ENCODE measurements at places on chromosomes 2 and 18. TPM values are rescaled to one million over a fixed set of nuclear protein-coding genes. Genes with fewer than 3 reads are reported as not detected.

Gene ANAPC1
- 39.9 TPM for total RNA-seq

Gene SOX11
- total RNA-seq, result 1.7 TPM

Gene RGPD3
- total RNA-seq, result 1.6 TPM

Gene CTAGE1
- not detected for total RNA-seq

Gene MYO7B
- 0.19 TPM for total RNA-seq

Gene PARD6G
- total RNA-seq, result 4.2 TPM

Gene CCDC74A
- total RNA-seq, result 6.4 TPM

Gene C2orf15
- 3.3 TPM for total RNA-seq

Gene IL18RAP
- 0.83 TPM for total RNA-seq

Gene TMEM17
- 3.6 TPM for total RNA-seq

Gene CDK15
- total RNA-seq, result not detected

Gene VIT
- total RNA-seq, result 0.59 TPM

Gene DSG1
- total RNA-seq, result 0.38 TPM

Gene MAP4K4
- total RNA-seq, result 217 TPM

Gene PROC
- 1.0 TPM for total RNA-seq

Gene POTEF
- not detected for total RNA-seq

Gene IL36G
- total RNA-seq, result not detected

Gene ANKRD30BL
- 12.1 TPM for total RNA-seq

Measured in dorsolateral prefrontal cortex (tissue), 122 donors.